ENCODE measurements at places on chromosomes 6 and 20.
A peak's percentile ranks its signal among the peaks of the same experiment; 100 is the strongest.

GRCh38 chr6:56510984-56511531 lies 131.6 kb downstream of the DST start:
- no peak for DNase-seq

DNA sequence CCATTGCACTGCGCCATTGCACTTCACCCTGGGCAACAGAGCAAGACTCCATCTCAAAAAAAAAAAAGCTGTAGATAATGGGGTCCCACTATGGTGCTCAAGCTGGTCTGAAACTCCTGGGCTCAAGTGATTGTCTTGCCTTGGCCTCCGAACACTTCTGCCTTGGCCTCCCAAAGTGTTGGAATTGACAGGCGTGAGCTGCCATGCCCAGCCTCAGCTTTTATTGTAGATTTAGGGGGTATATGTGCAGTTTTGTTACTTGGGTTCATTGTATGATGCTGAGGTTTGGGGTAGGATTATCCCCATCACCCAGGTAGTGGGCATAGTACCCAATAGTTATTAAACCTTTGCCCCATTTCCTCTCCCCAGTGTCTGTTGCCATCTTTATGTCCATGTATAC lies 11.4 kb downstream of the HSPA1B start:
- DNase-seq, result no peak

DNA sequence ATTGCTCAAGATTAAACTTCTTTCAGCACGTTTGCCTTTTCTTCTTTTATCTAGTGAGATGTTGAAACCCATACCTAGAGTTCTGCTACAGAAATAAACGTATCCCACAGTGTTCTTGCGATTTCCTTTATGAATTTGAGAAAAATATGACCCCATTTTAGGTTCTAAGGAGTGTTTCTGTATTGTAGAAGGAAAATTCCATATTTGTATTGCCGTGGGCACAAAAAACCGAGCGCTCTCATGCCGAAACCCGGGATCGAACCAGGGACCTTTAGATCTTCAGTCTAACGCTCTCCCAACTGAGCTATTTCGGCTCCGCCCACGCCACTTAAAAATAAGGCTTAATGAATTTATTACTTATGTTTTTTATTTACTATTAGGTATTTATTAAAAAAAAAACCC lies 23.7 kb downstream of the ZNF311 start:
- DNase-seq, result peak; percentile 66

GRCh38 chr20:1146957-1147356 lies 28.6 kb downstream of the PSMF1 start:
- no peak for DNase-seq

GRCh38 chr6:140821196-140821595 lies 1311.5 kb upstream of the GJE1 start:
- no peak for DNase-seq

DNA sequence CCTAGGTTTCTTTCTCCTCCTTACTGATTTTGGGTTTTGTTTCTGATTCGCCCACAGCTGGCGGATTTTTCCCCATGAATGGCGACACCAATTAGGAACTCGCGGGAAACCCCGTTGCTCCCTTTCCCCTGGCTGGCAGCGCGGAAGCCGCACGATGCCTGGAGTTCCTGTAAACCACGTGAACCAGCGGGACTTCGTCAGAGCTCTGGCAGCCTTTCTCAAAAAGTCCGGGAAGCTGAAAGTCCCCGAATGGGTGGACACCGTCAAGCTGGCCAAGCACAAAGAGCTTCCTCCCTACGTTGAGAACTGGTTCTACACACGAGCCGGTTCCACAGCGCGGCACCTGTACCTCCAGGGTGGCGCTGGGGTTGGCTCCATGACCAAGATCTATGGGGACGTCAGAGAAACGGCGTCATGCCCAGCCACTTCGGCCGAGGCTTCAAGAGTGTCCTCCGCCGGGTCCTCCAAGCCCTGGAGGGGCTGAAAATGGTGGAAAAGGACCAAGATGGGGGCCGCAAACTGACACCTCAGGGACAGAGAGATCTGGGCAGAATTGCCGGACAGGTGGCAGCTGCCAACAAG lies 3.2 kb upstream of the SEC23B start:
- DNase-seq, result no peak

- no peak for DNase-seq
Observed at GRCh38 chr6:108797951-108798669, 50.1 kb upstream of the ARMC2 start.

- DNase-seq, result no peak
Observed at GRCh38 chr6:135655055-135655454, 157.5 kb upstream of the AHI1 start.

DNA sequence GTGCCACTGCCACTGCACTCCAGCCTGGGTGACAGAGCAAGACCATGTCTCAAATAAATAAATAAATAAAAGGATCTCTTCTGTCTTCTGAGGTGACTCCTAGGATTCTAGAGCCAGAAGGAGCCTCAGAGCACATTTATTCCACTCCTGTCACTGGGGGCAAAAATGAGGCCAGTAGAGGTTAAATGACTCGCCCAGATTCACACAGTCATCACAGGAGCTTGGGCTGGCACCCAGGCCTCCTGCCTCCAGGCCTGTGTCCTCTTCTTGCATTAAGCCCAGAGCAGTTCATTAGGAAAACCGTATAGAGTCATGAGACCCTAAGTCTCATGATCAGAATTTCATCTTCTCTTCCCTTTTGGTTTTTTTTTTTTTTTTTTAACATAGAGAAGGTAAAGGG lies 243.3 kb downstream of the NRN1 start:
- no peak for DNase-seq

- no peak for DNase-seq
Observed at GRCh38 chr20:37290158-37290810, 829 bp downstream of the MANBAL start.

- DNase-seq, result no peak
Observed at GRCh38 chr6:22194188-22194921, 102.5 kb downstream of the PRL start.

GRCh38 chr20:6704132-6704861 lies 63.2 kb upstream of the BMP2 start:
- no peak for DNase-seq

- DNase-seq, result no peak
Observed at GRCh38 chr6:84774985-84775284, 10.5 kb upstream of the TBX18 start.

DNA sequence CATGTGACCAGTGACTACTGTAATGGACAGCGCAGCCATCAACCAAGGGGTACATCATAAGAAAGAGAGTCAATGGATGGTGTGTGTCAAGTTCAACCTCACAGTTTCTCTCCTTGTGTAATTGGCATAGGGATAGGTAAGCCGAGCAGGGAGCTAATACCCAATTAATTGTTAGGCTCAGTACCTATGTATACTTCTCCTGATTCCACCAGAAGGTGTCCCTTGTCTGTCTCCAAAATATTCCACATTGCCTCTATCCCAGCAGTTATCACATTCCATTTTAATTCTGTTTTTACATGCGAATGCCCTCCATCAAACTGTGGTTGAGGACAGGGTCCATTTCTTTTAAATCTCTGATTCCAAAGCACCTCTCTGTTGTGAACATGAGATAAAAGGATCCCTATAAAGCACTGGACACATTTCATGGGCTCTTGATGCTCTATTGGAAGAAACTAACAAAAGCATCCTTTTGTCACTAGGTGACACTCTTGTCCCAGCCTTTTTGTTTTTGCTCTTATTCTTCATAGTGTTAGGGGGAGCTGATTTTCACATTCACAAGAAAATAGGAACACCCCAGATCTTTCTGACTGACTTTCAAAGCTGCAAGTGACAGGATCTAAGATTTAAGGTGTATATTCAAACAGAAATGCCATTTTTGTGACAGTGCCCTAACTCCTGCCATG lies 38.9 kb downstream of the FBXO9 start:
- no peak for DNase-seq

- no peak for DNase-seq
Observed at GRCh38 chr6:151958332-151958731, 150.8 kb downstream of the ESR1 start.

Data from stimulated activated CD4-positive, alpha-beta T cell treated with anti-CD3 and anti-CD28 coated beads, Interleukin-12 subunit alpha, Interleukin-12 subunit beta, amount 100 ng/mL, for 24 hours (primary cell).